ENCODE measurements at places on chromosomes 16 and 17.

GRCh38 chr17:50986989-50987660, 121.0 kb upstream of the TOB1 start:
- no peak for DNase-seq

DNA sequence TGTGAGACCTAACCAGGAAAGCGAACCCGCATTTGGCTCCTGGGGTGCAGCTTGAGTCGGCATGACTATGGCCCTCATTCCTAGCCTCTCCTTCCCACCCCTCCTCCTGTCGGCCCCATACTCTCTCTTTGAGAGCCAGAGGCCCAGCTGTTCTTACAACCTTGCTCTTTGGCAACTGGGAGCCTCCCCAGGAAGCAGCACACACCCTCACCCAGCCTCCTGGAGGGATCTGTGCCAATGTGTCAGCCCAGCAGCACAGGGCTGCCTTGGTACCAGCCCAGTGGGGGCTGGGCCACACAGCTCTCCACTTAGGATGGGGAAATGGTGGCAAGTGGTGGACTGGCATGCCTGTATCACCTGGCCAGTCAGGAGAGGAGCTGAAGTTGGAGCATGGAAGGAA, 70.3 kb upstream of the LGALS9 start:
- no peak for DNase-seq

DNA sequence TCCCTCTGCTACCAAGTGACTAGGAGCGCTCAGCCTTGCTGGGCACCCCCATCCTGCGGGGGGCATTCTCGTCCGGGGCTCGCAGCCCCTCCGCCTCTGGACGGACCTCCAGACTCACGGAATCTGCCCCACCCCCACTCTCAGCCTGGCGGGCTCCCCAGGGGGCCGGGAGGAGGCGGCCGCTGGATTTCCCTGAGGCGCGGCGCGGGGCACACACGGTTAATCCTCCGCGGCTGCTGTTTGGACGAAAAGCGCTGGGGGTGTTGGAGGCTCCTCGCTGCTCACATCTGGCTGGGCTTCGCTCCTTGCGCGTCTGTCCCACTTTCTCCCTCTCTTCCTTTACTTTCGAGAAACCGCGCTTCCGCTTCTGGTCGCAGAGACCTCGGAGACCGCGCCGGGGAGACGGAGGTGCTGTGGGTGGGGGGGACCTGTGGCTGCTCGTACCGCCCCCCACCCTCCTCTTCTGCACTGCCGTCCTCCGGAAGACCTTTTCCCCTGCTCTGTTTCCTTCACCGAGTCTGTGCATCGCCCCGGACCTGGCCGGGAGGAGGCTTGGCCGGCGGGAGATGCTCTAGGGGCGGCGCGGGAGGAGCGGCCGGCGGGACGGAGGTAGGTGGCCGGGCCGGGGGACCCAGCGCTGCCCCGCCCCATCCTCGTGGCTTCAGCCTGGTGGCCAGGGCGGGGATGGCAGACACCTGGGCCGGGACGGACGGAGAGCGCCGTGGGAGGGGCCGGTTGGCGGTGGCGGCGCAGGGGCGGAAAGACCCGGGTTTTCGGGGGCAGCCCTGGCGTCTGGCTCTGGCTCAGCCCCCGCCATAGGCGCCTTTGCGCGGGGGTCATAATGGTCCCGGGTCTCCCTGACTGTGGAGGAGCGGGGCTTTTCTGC, at the start of gene C1QTNF1:
C1QTNF1 (plus strand) TSS at position 284 of the 886 bp plus-strand sequence. CDS start 19,800 bp downstream, outside the sequence.
- DNase-seq, result no peak

- DNase-seq, result no peak
Observed at GRCh38 chr16:4193920-4194319, 48.0 kb downstream of the SRL start.

DNA sequence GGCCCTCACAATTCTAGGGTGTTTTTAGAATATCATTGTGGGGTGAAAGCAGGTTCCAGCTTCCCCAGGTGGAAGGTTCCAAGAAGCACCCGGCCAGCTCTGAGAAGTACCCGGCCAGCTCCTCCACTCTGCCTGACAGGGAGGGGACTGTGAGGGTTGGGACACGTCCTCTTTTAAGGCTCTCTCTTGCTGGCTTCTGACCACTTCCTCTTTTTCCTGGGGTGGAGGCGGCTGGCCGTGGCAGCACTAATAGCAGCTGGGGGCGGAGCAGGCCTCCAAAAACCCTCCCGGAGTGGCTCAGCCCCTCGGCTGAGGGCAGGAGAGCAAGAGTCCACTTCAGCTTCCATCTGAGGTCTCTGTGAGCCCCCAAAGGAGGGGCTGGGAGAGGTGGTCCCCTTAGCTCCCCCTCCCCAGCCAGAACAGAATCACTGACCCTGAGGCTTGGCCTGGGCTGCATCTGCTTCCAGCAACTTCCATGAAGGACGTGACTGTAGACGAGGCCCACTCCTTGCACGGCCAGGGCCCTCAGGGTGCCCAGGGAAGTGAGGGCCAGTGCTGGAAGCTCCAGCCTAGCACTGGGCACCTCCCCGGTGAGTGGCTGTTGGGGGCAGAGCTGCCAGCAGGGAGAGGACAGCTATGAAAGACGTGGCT, 26.7 kb upstream of the PLCG2 start:
- DNase-seq, result no peak

- no peak for DNase-seq
Observed at GRCh38 chr16:17951378-17951777, 385.2 kb downstream of the NPIPA8 start.

- no peak for DNase-seq
Observed at GRCh38 chr17:77281122-77281903, 140.5 kb downstream of the SEC14L1 start.

DNA sequence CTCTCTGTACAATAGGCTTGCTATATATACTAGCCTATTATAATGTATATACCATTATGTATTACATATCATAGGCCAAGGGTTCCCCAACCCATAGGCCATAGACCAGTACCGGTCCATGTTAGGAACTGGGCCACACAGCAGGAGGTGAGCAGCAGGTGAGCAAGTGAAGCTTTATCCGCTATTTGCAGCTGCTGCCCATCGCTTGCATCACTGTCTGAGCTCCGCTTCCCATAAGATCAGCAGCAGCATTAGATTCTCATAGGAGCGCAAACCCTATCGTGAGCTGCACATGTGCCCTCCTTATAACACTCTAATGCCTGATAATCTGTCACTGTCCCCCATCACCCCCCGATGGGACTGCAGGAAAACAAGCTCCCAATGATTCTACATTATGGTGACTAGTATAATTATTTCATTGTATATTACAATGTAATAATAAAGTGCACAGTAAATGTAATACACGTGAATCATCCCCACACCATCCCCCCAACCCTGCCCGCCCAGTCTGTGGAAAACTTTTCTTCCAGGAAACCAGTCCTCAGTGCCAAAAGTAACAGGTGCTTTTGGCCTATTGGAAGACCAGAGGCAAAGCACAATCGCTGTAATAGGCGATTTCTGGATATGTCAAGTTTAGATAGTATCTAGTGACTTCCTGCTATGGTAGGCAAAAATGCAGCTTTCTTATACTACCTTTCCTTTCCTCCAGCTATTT, 84.1 kb downstream of the MYH11 start:
- DNase-seq, result no peak

- no peak for DNase-seq
Observed at GRCh38 chr16:58119509-58119845, 9.7 kb downstream of the CFAP20 start.

DNA sequence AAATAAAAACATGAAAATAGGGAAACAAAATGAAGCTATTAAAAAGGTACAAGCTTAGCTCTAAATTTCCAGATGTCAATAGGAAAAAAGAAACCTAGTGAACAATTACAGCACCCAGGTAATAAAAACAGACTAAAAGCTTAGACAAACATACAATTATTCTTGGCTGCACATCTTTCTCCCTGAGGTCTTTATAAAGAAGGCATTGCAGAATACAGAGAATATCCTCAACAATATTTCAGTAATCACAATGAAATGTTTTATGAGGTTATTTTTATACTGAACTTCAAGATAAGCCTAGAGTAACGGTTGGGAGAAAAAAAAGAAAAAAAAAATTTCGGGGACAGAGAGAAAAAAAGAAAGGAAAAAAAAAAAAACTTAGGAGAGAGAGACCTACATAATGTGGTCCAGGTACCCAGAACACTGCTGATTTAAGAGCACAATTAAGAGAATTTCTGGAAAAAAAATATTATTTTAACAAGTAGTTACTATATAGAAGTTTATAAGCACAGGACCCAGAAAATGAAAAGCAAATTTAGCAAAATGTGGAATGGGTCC, 26.5 kb downstream of the KANSL1 start:
- DNase-seq, result no peak

GRCh38 chr16:51228097-51228659, 77.1 kb upstream of the SALL1 start:
- DNase-seq, result no peak

GRCh38 chr17:27289856-27290255, 4.1 kb upstream of the WSB1 start:
- DNase-seq, result no peak

DNA sequence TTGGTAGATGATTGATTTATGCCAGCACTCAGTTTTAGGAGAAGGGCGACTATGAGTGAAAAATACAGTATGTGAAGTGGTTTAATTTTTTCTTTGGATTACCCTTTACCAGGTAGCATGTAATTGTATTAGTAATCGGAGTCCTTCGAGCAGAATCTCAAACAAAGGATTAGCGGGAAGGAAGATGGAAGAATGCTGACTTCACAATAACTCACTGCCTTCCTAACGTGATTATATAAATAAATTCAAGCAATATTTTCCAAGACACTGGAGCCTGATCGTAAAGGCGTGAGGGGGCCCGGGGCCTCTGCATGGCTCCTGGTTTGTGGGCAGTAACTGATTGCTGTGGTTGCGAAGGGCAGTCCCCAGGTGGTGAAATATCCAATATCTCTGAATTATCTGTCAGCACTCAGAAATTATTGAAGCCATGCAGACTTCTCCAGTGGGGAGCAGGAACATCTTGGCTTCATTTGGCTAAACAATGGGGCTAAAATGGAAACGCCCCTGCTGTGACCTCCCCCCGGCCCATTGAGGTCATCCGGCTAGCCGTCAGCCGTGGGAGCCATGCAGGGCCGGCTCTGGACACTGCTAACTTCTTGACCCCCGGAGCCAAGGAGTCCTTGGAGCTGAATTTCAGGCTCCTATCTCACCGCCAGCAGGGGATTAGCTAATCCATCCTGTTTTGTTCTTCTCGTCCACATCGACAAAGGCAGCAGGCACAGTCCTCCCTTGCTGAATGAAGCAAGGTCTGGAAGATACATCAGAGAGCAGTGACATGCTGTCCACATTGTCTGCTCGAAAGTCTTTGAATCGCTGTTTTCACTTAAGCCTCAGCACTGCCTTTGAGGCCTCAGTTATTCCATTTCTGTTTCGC, 295.9 kb upstream of the N4BP1 start:
- DNase-seq, result no peak

DNA sequence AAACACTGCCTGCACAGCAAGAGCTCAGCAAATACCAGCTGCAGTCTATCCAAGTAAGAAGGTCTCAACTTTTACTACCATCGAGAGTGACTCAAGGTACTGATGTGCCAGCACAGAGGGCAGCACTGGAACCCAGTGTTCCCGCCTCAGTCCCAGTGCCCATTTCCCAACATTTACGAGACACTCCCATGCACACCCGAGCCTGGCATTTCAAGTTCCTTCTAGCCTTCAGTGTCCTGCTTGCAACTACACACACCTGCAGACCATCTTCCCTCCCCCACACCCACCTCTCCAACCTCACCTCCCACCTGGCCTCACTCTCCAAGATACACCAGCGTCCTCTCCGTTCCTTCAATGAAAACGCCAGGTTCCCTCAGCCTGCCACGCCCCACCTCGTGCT, 3.2 kb downstream of the KLHDC4 start:
- no peak for DNase-seq

- DNase-seq, result no peak
Observed at GRCh38 chr16:72468582-72468981, 296.6 kb upstream of the PMFBP1 start.

GRCh38 chr17:34015253-34015652, 239.8 kb upstream of the CCL2 start:
- DNase-seq, result no peak

DNA sequence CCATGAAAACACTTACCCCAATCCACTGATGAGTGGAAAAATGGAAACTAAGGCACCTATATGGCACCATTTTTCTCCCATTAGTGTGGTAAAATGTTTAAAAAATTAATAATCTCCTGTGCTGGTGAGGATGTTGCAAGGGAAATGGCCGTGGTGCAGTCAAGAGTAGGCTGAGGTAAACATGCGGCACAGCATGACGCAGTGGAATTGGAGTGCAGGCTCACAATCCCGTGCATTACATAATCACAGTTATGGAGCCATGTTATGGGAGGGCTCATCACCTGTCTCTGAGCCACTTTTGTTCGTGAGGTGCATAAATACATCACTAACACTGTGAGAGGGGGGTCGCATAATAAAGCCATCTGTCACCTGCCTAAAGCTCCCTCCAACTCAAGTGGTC, 164.4 kb upstream of the XYLT1 start:
- no peak for DNase-seq

GRCh38 chr17:17269926-17270773, 10.9 kb downstream of the COPS3 start:
- DNase-seq, result no peak

GRCh38 chr17:57726213-57726790, 18.8 kb downstream of the CCDC182 start:
- DNase-seq, result no peak

DNA sequence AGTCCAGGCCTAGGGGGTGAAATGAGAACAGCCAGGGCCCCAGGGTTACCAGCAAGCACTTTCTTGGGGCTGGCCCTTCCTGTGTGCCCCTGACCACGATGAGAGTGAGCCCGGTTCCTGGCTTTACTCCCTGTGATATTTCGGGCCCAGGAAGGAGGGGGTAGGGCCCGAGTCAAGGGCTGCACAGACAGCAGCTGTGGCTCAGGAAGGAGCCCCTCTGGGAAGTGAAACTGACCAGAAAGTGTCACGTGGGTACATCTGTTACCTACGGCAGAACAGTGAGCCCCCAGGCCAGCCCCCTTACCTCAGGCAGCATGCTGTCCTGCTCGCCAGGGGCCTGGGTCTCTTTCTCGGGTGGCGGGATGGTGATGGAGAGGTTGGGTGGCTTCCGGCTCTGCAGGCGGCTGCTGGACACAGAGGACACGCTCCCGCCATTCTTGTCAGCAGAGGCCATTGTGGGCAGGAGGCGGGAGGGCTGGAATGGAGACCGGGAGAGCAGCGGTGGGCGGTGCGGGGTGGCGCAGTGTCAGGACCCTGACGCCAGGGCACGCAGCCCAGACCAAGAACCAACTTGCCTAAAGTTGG, 13.8 kb downstream of the AANAT start:
- DNase-seq, result no peak
